Eye (tissue), 1 donor: ENCODE measurements at places on chromosomes 3 and 15.

DNA sequence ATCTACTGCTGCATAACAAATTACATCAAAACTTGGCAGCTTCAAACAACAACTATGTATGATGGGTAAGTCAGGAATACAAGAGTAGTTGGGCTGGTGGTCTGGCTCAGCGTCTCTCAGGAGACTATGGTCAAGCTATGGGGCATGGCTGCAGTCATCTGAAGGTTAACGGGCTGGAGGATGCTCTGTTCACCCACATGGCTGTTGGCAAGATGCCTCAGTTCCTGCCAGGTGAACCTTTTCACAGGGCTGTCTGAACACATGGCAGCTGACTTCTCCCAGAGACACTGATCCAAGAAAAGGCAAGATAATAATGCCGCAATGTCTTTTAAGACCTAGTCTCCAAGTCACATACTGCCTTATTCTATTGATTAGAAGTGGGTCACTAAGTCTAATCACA is 63.7 kb downstream of the GPR176 start:
- DNase-seq = no peak

GRCh38 chr15:33636234-33636633 is 325.5 kb downstream of the RYR3 start:
- DNase-seq = no peak

GRCh38 chr3:171867981-171868380 is 24.8 kb downstream of the TMEM212 start:
- DNase-seq = no peak

DNA sequence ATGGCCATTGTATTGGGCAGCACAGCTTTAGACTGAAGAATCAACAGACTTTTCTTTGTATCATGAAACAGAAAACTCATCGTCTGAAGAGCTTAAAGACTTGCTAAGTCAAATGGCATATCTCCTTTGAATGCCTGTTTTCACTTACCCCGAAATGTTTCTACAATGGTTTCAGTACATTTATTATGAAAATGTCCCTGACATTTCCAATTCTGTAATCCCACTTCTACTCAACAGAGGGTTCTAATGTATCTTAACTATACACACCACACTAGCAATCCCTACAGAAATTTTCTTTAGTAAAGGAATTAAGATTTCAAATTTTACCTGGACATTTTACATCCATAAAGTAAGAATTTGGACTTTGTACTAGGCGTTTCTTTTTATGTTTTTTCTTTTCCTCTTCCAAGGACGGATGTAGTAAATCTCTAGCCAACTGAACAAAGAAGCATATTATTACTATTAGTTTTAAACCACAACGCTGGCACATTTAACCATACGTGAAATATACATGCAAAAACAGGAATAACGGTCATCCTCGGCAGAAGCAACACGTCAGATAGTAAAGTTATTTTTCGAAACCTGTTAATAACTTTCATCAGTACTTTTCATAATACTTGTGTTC is 1.1 kb downstream of the RPS27L start:
- DNase-seq = no peak

DNA sequence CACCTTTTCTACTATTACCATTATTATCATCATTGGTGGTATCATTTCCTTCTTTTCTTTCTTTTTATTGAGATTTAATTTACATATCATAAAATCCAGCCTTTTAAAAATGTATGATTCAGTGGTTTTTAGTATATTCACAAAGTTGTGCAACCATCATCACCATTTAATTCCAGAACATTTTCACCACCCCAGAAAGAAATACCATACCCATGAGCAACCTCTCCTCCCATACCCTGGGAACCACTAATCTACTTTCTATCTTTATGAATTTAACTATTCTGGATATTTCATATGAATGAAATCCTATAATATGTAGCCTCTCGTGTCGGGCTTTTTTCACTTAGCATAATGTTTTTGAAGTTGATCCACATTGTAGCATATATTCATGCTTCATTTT is 29.1 kb downstream of the AAGAB start:
- no peak for DNase-seq

- no peak for DNase-seq
Measured at GRCh38 chr3:194272221-194272620, 78.9 kb downstream of the CPN2 start.

- no peak for DNase-seq
Measured at GRCh38 chr15:61712129-61712759, 348.0 kb downstream of the VPS13C start.

DNA sequence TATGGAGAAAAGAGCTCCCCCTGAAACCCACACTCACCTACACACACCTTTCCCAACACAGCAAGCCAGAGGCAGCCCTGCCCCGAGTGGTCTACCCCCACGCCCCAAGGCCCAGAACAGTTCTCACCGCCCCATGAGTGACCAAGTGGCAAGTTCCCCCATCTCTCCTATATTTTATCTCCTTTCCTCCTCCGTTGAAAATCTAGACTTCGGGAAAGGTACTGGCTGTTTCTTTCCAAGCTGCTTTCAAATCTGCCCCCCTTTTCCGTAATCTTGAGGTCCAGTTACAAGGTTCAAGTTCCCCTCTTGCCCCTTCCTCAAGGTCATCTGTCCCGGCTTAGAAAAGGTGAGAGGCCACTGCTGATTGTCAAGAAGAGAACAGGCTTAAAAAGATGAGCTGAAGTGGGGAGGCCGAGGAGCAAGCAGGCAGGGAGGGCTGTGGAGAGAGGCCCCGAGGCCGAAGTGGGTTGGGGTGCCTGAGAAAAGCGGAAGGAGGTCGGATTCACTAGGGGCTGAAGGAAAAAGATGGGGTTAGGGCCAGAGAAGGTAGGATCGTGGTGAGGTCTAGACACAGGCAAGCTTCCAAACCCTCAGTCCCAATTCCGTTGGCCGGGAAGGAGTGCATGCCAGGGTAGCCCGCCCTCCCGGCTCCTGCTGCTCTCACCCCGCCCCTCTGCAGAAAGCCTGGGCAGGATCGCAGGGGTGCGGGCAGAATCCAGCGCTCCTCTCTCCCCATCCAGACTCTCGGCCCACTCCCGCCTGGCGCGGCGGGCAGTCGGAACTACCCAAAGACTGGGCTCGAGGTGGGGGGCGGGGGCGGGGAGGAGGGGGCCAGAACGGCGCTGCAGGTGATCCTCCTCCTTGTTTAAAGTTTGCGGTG is 1.7 kb downstream of the SEMA5B start:
- DNase-seq = peak; percentile 73

DNA sequence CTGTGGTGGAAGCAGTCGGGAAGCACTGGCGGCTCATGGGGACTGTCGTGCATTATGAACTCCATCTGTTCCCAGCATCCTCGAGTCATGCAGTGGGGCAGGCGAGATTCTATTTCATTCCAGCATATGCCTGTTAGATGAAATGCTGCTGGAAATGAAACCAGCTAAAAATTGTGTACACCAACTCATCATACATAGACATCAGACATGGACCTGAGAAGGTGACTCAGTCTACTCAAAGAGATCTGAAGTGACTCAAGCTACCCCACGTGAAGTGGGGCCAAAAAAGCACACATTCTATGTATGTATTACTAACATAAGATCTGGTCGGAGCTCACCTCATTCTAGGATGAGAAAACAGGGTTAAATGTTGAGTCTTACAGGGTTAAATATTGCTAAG is 47.5 kb upstream of the FAM98B start:
- DNase-seq = peak; percentile 12

GRCh38 chr3:194267744-194268653 is 83.1 kb downstream of the CPN2 start:
- DNase-seq = no peak

GRCh38 chr3:196634224-196634623 is 5.3 kb upstream of the NRROS start:
- DNase-seq = no peak
